ENCODE measurements at places on chromosomes 12 and 14. TPM values are rescaled to one million over a fixed set of nuclear protein-coding genes. Genes with fewer than 3 reads are reported as not detected.

- peaks cover 29% of the 10 kb centered on the region for H3K4me1 ChIP-seq
- no peak overlapping the region for H3K4me3 ChIP-seq
- peak overlapping the region; percentile 25 for H3K27ac ChIP-seq
- H3K36me3 ChIP-seq = peaks cover 38% of the 10 kb centered on the region
- no peaks in the 10 kb centered on the region for H3K27me3 ChIP-seq
- no peak for DNase-seq
Observed at GRCh38 chr14:65074449-65075150, 27.7 kb downstream of the MAX start.

GRCh38 chr12:67742461-67742860 lies 93.9 kb downstream of the DYRK2 start:
- peaks cover 21% of the 10 kb centered on the region for H3K4me1 ChIP-seq
- peak overlapping the region; percentile 72 for H3K27ac ChIP-seq
- peaks cover 3% of the 10 kb centered on the region for H3K27me3 ChIP-seq

DNA sequence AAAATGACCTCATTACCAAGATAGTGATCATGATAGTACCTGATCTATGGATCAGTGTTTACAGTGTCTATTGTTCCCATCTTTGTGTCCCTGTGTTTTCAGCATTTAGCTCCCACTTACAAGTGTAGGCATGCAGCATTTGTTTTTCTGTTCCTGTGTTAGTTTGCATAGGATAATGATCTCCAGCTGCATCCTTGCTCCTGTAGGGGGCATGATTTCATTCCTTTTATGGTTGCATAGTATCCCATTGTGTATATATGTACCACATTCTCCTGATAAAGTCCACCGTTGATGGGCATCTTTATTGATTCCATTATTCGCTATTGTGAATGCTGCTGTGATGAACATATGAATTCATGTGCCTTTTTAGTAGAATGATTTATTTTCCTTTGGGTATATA lies 215.4 kb upstream of the NAV3 start:
- DNase-seq = no peak
- peaks cover 13% of the 10 kb centered on the region for H3K4me1 ChIP-seq
- H3K27me3 ChIP-seq = no peaks in the 10 kb centered on the region
- no peak overlapping the region for H3K4me3 ChIP-seq

The NRL gene
- total RNA-seq = 1.2 TPM

GRCh38 chr12:124759841-124760503 lies 103.7 kb downstream of the SCARB1 start:
- H3K4me3 ChIP-seq = no peak overlapping the region
- H3K27me3 ChIP-seq = peaks cover 17% of the 10 kb centered on the region
- H3K27ac ChIP-seq = no peak overlapping the region
- peaks cover 4% of the 10 kb centered on the region for H3K4me1 ChIP-seq
- no peak for DNase-seq

DNA sequence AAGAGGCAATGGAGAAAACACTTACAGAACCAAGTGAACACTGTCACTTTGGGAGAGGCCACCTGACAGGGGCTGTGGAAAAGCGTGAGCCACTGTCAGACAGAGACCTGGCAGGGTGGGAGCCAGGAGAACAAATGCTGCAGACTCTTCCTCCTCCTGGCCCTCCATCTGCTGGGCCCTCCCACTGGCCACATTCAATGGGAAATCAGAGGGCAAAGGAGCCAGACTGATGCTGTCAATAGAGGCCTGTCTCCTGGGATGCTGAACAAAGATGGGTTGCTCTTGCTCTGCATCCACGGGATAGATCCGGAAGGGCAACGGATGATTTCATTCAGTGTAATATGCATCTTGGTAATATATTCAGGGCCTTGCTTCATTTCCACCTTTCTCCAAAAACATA lies 44.9 kb upstream of the BCAT1 start:
- DNase-seq = no peak
- H3K27ac ChIP-seq = no peak overlapping the region
- H3K4me3 ChIP-seq = no peak overlapping the region
- peaks cover 1% of the 10 kb centered on the region for H3K27me3 ChIP-seq
- H3K36me3 ChIP-seq = no peaks in the 10 kb centered on the region
- no peaks in the 10 kb centered on the region for H3K4me1 ChIP-seq

The CYP27B1 gene
- 1.4 TPM for total RNA-seq

DNA sequence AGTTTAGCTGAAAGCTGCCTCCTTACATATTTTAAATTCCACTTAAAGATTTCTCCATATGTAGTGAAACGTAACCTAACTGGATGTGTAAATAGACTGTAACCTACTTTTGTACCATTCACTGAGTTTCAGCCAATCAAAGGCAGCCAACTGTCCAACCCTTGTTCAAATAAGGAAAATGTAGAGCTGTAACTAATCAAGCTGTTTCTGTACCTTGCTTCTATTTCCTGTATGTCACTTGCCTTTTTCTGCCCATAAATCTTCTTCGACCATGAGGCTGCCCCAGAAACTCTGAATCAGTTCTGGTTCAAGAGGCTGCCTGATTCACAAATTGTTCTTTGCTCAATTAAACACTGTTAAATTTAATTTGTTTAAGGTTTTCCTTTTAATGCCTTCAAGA lies 6.3 kb downstream of the SLC7A8 start:
- H3K27me3 ChIP-seq = peaks cover 1% of the 10 kb centered on the region
- H3K27ac ChIP-seq = no peak overlapping the region
- DNase-seq = no peak
- H3K4me1 ChIP-seq = no peaks in the 10 kb centered on the region
- H3K36me3 ChIP-seq = no peaks in the 10 kb centered on the region
- no peak overlapping the region for H3K4me3 ChIP-seq

All from endothelial cell (in vitro differentiated cells).